ENCODE measurements at places on chromosomes 5 and 9.

DNA sequence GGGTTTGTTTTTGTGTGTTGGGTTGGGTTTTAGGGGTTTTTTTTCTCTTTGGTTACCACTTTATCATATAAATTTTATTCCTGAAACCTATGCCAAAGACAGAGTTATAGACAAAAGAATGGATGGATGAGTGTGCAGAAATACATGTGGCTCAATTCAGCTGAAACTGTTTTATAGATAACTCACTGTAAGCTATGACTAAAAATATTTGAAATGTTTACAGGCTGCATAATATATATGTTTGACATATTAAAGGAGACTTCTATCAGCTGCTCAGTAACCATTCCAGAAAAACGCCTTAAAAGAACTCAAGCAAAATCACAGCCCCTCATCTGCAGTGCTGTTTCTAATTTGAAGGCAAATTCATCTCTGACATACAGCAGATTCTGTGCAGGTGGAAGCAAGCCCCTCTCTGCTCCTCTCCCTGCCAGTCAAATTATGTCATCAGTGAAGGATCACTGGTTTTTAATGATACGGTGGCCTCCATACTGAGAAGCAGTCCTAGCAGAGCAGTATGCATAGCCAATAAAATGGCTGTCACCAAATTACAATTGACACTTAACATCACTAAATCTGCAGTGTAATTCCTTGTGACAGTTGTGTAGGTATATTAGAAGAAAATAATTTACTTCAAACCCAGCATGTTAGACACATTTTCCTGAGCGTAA lies 301.6 kb downstream of the NR2F1-AS1 start:
- no peak for DNase-seq

DNA sequence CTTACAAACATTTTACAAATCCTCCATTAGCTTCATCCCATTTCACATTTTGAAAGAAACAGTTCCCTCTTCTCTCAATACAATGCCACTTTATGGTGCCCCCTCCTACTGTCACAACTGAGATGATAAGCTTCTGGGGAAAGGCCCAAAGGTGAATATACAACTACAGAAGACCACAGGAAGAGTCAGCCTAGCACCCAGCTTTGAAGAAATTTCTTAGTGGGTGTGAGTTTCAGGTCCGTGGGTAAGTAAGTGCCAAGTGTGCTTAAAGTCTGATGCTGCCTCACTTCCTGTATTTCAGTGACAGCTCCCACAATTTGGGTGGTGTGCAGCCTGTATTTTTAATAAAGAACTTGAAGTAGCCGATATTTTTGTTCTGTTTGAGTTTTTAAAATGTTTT lies 68.1 kb downstream of the ARHGEF28 start:
- no peak for DNase-seq

DNA sequence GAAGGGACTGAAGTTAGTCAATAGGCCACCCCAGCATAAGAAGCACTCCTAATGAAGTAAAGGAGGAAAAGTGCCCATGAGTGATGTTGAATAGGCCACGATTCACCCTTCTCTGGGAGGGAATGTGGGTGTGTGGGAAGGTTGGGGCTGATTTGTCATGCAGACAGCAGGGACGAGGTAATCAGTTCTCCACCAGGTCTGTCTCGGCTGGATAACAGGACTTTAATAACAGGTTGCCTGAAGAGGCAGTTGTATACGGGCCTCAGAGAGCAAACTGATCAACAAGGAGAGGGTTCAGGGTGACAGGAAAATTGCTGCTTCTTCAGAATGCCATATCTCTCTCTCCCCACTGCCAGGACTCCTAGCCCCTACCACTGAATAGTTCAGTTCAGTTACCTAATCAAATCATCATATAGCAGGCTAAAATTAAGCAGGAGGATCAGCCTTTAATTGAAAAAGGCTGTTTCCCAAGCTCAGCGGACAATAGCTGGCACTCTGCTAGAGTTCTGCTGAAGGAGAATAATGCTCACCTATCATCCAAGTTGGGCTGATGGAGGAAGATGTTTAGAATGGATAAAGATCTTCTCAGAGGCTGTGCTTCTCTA lies 43.6 kb upstream of the SMIM32 start:
- no peak for DNase-seq

- DNase-seq, result no peak
Observed at GRCh38 chr5:181215997-181216989, 6.8 kb upstream of the TRIM41 start.

- DNase-seq, result no peak
Observed at GRCh38 chr9:98234245-98234825, 21.1 kb downstream of the TBC1D2 start.

- no peak for DNase-seq
Observed at GRCh38 chr9:136138566-136138965, 19.9 kb upstream of the TMEM250 start.

- DNase-seq, result no peak
Observed at GRCh38 chr9:108109927-108110690, 620.5 kb upstream of the KLF4 start.

- DNase-seq, result no peak
Observed at GRCh38 chr9:132141344-132141947, 20.4 kb upstream of the NTNG2 start.

DNA sequence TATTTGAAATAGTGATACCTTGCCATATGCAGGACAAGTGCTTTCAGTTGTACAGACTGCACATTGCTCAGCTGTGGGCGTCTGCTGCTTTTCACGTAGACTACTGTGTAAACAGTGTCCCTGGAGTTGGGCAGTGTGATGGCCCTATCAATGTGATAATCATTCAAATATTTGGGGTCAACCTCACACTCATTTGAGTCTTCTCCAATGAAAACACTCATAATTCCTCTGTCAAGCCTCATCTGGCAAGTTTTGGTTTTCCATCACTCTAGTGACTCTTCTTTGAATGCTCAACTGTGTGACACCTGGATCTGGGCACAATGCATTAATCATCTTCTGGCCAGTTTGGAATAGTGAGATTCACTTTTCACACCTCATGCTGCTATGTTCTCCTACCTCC lies 64.4 kb downstream of the UGCG start:
- DNase-seq, result no peak

- no peak for DNase-seq
Observed at GRCh38 chr9:131701789-131702337, 38.0 kb downstream of the RAPGEF1 start.

DNA sequence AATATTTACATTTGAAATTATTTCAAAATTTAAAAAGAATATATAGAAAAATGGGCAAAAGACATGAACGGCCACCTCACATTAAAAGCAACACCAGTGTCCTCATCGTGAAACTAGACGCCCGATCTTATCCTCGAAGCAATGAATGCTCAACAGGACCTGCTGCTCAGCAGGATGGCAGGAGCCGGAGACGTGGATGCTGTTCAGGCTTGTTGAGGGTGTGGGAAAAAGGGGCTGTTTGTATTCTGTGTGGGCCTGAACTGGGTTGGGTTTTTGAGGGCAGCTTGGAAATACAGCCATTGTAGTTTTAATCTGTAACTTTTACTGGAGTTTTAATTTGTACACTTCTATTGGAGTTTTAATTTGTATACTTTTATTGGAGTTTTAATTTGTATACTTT lies 20.3 kb downstream of the EXOC3 start:
- no peak for DNase-seq

DNA sequence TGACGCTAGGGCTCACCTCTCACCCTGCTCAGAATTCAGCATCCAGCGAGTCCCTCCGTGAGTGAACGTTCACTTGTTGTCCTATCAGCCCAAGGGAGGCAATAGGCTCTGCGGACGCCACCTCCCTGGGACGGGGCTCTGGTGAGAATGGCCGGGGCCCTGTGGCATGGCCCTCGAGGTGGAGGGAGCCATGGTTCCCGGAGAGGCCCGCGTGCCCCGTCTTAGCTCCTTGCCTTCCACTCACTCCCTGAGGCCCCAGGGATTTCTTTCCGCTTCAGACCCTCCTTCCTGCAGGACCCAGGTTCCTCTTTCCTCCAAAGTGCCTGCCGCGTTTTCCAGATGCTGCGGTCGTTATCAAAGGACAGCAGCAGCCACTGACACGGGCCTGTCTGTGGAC lies 21.5 kb downstream of the EXOC3 start:
- no peak for DNase-seq

DNA sequence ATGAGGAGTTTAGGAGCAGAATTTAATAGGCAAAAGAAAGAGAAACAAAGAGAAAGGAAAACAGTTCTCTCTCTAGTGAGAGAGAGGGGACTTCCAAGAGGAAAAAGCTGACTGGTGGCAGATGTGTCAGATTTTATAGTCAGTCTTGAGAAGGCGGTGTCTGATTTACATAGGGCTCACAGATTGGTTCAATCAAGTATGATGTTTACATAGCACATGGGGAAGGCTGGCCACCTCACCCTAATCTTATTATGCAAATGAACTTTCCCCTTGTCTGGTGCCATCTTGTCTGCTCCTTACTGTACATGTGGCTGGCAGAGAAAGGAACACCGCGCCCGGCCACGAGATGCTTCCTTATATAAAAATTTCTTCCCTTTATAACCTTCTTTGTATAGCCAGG lies 24.7 kb downstream of the UNC13B start:
- DNase-seq, result no peak

- no peak for DNase-seq
Observed at GRCh38 chr5:6193310-6193709, 185.0 kb downstream of the MED10 start.

DNA sequence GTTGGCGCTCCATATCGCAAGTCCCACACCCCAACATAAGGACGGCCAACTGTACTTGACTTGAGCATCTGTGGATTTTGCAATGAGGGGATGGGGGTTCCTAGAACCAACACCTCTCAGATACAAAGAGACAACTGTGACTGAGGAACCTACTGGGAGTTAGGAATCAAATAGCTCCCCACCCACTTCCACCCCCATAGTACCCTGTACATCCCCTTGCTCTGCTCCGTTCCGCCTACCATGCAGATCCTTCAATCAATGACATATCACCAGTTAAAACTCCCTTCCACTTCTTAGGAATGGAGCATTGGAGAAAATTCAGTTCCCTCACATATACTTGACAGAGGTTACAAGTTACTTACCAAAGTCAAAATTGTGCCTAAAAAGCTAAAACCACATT lies 140.9 kb downstream of the MLLT3 start:
- DNase-seq, result no peak

GRCh38 chr5:66597183-66597757 lies 1.1 kb downstream of the MAST4 start:
- DNase-seq, result no peak

Measured in activated T-cell treated with anti-CD3 and anti-CD28 coated beads for 4 hours (primary cell).